ENCODE measurements at places on chromosomes 13 and 19.

GRCh38 chr13:95480131-95480545 lies 72.4 kb upstream of the CLDN10 start:
- DNase-seq: peak; percentile 42

DNA sequence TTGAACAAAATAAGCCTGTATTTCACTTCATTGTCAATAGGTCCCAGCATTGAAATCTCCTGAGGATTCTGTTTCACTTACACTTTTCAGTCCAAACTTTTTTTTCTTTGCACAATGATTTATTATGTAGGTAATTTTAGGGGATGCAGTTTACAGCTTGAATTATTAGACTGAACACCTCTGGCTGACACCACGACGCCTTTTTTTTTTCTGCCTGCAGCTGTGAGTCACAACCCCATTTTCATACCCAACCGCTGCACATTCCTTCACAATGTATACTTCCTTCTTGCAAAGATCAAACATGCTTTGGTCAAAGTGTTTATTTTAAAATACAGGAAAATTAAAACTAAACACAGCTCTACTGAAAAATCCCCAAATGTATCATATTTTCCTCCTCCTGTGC lies 11.4 kb downstream of the ZIC2 start:
- peak; percentile 2 for DNase-seq

GRCh38 chr19:41175801-41176777 lies 16.9 kb upstream of the CYP2S1 start:
- DNase-seq: peak; percentile 75

DNA sequence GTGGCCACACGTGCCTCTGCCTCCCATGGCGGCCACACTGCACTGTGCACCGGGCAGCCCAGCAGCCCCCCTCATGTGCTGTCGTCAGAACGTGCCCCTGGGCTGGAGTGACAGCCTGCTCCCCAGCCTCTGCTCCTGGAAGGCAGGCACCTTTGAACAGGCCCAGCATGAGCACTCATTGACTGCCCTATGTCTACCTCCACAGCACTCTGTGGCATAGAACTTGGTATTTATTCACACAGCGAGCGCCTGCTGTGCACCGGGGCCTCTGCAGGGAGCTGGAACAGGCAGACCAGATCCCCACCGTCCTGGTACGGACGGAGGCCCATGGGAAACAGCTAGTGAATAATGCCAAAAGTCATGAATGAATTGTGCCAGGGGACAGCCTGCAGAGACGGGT lies 53.7 kb downstream of the DPF1 start:
- DNase-seq: no peak

DNA sequence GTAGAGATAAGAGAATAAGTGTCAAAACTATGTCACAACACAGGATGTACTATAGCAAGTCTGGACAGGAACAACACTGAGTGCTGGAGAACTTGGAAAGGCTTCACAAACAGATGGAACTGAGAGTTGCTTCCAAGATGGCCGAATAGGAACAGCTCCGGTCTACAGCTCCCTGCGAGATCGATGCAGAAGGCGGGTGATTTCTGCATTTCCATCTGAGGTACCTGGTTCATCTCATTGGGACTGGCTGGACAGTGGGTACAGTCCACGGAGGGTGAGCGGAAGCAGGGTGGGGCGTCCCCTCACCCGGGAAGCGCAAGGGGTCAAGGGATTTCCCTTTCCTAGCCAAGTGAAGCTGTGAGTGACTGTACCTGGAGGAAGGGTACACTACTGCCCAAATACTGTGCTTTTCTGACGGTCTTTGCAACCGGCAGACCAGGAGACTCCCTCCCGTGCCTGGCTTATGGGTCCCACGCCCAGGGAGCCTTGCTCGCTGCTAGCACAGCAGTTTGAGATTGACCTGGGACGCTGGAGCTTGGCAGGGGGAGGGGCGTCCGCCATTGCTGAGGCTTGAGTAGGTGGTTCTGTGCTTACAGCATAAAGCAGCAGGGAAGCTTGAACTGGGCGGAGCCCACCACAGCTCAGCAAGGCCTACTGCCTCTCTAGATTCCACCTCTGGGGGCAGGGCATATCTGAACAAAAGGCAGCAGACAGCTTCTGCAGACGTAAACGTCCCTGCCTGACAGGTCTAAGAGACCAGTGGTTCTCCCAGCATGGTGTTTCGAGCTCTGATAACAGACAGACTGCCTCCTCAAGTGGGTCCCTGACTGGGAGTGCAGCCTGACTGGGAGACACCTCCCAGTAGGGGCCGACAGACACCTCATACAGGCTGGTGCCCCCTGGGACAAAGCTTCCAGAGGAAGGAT lies 46.0 kb downstream of the USP12 start:
- DNase-seq: no peak

- DNase-seq: no peak
These were observed 25.2 kb upstream of the KCTD4 start for GRCh38 chr13:45226024-45226423.

DNA sequence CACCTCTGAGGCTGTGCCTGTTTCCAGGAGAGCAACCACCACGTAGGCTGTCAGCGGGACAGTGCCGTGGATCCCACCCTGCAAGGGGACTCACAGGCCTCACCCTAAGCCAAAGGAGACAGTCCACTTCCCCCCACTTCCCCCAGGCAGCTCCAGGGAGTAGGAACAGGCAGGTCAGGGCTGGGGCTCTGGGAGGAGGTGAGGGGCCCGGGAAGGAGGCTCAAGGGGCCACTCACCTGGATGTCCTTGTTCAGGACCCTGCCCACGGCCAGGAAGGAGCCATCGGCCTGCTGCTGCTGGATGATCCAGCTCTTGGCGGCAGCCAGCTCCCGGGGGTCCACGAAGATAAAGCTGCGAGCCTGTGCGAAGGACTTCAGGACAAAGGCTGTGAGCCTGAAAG lies 25.6 kb downstream of the F2RL3 start:
- no peak for DNase-seq

- DNase-seq: no peak
These were observed 205.3 kb upstream of the DACH1 start for GRCh38 chr13:72072261-72072660.

GRCh38 chr13:41788552-41788951 lies 172.4 kb downstream of the VWA8 start:
- peak; percentile 25 for DNase-seq

DNA sequence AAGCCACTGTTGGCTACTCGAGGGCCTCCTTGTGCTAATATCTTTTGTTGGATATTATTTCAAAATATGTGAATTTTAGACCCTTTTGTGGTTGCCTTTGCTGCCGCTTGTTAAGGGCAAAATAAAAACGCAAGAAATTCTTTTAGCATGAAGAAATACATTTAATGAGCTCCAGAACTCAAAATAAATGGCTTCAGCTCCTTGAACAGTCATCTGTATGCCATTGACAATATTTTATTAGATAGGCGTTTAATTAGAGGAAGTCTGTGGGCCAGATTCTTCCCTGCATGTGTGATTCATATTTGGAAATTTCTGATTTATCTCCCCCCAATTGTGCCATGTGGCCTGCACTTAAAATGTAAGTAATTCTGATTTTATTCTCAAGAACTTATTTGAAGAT lies 177.2 kb downstream of the STK24 start:
- DNase-seq: no peak

- DNase-seq: no peak
These were observed 57.8 kb downstream of the ZC3H13 start for GRCh38 chr13:45994752-45995151.

DNA sequence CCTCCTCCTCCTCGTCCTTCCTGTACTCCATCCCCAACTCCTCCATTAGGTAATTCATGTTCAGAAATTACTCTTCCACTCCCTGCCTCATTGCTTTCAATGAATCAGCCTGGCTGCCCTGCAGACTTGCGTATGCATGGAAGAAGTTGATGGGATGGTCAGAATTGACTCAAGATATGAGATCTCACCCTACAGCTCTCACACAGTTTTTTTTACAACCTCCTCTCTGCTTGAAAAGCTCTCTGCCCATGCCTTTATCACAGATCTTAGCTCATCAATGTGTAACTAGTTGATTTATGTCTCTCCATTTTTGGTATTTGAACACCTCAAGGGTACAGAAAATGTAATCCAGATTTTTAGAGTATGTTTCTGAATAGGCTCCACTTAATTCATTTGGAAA lies 506.9 kb downstream of the TBC1D4 start:
- no peak for DNase-seq

- no peak for DNase-seq
These were observed 67.7 kb downstream of the CAB39L start for GRCh38 chr13:49376121-49376520.

DNA sequence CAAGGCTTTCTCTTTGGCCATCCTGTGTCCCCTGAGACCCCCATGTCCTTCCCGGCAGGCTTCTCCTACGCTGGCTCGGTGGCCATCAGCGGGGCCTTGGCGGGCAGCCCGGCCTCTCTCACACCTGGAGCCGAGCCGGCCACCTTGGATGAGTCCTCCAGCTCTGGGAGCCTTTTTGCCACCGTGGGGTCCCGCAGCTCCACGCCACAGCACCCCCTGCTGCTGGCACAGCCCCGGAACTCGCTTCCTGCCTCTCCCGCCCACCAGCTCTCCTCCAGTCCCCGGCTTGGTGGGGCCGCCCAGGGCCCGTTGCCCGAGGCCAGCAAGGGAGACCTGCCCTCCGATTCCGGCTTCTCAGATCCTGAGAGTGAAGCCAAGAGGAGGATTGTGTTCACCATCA lies 14.2 kb downstream of the PLEKHJ1 start:
- no peak for DNase-seq

- peak; percentile 80 for DNase-seq
These were observed 99.0 kb downstream of the ZNF429 start for GRCh38 chr19:21604351-21604926.

DNA sequence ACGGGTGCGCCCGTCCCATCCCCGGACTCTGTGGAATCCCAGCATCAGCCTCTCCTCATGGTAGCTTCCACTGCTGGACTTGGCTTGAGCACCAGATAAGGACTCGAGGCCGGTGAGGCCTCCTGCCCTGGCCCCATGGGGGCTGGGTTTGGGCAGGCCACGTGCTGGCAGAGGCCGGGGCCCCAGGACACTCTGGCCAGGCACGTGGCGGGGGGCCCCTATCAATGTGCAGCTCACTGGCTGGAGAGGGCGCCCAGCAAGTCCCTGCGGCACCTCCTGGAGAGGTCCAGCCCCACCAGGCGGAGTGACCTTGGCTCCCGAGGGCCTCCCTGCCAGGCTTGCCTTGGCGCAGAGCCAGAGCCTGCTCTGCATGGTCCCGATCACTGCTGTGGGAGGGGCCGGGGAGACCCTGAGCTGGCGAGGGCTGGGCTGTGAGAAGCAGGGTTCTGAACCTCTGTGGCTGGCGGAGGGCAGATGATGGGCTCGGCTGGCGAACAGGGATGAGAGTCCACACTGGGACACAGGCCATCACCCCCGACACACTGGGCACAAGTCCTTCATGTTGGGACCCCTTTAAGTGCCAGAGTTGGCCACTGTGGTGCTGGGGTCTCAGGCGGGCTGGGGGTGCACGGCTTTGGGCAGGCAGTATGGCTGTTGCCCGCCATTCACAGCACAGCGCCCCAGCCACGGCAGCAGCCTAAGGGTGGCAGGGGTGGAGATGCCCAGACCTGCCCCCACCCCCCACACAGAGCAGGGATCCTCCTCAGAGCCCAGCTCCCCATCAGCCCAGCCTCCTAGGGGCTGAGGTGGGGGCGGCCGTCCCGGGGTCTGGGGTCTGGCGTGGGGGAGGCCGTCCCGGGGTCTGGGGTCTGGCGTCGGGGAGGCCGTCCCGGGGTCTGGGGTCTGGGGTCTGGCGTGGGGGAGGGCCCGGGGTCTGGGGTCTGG lies 19.1 kb downstream of the CEBPG start:
- DNase-seq: no peak

DNA sequence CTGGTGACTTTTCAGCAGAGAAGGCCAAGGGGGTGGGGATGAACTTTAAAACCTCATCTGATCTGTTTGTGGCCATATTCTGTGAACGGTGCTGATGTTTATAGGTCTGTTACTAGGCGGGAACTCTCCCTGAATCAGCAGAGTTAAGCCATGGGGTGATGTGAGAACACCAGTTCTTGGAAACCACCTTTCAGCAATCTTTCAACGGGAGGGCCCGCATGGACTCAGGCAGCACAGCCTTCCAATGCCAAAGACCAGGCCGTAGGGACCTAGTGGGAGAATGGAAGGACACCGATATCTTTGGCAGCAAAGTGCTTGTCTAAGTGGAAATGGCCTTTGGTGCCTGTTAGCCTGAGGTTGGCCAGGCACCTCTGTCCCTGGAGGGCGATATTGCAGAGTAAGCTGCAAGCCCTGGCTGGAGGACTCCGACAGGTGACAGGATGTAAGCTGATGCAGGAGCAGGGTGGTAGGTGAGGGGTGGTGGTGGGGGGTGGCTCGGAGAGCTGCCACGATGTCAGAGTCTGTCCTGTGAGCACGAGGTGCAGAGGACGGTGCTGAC lies 57.0 kb downstream of the ERCC5 start:
- no peak for DNase-seq

DNA sequence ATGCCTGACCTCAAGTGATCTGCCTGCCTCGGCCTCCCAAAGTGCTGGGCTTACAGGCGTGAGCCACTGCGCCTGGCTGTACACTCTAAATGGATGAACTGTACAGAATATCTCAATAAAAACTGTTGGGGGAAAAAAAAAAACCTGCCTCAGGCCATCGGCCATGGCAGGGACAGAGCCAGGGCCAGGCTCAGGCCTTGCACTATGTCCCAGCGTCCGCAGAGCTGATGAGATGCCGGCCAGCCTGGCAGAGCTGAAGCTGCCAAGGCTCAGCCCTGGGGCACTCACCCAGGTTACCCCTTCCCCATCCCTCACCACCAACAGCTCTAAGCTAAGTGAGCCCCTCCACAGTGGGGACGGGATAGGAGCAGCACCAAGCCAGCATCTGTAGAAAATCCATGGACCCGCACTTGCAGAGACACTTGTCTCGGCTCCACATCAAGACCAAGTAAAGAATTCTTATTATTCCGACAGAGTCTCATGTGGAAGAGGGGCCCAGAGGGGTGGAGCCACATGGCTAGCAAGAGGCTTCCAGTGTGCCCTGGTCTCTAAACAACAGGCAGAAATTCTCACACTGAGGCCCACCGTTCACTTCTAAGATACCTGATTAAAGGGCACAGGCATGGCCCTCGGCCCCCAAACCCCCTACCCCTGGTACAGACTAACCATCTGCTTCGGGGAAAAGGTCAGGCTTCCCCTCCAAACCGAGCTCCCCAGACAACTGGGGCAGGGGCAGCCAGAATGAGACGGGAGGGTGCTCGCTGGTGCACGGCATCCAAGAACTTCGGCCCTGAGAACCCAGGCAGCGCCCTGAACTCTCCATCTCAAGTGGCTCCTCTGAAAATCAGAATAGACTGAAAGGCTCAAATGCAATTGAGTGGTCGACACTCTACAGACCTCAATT lies 5.8 kb downstream of the PPP6R1 start:
- DNase-seq: no peak
